ENCODE measurements at places on chromosomes 5 and 9. TPM values are rescaled to one million over a fixed set of nuclear protein-coding genes. Genes with fewer than 3 reads are reported as not detected.
A peak's percentile ranks its signal among the peaks of the same experiment; 100 is the strongest.

Gene SLC28A3
- 0.02 TPM for total RNA-seq

Gene LTC4S
- not detected for total RNA-seq

Gene C5orf34
- total RNA-seq = 23.5 TPM

Gene PAEP
- total RNA-seq = not detected

Gene CAMK2A
- total RNA-seq = 0.42 TPM

Gene CAVIN4
- 5.4 TPM for total RNA-seq

Gene BRIX1
- 145 TPM for total RNA-seq

Gene IGFBPL1
- total RNA-seq = 44.1 TPM

Gene CTXN3
- not detected for total RNA-seq

Gene RLN1
- not detected for total RNA-seq

Gene RAD17
- total RNA-seq = 49.1 TPM

Gene LHX3
- not detected for total RNA-seq

Gene SLC25A2
- not detected for total RNA-seq

Gene HSPA5
- total RNA-seq = 130 TPM

Gene ATG10
- 12.1 TPM for total RNA-seq

Gene CCDC183
- not detected for total RNA-seq

Gene STING1
- 15.0 TPM for total RNA-seq

Gene TNFSF8
- not detected for total RNA-seq

Gene GABRP
- total RNA-seq = not detected

Gene ELOVL7
- 0.77 TPM for total RNA-seq

DNA sequence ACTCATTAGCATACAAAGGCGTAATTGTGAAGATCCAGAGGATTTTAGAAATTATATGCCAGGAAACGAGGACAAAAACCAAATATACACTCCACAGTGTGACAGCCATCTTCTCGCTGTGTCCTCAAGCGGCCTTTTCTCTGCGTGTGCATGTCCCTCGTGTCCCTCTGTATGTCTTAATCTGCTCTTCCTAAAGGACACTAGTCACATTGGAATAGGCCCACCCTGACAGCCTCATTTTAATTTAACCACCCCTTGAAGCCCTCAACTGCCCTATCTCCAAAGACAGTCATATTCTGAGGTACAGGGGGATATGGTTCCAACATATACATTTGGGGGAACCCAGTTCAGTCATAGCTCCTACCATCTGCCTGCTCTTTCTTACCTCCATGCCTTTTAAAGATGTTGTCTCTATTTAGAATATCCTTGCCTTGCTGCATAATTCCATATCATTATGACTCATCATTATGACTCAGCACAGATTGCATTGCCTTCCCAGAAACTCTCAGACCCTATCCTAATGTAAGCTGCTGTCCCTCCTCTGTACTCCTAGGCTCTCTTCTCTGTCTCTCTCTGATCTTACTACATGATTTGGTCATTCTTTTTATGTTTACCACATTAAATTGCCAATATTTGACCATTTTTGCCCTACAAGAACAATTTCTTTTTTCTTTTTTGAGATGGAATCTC is 210.9 kb downstream of the AOPEP start:
- peak; percentile 60 for DNase-seq

GRCh38 chr5:65290677-65291076 is 191.0 kb downstream of the ADAMTS6 start:
- no peak for DNase-seq

GRCh38 chr9:88326936-88327335 is 61.3 kb upstream of the SPIN1 start:
- DNase-seq = no peak

DNA sequence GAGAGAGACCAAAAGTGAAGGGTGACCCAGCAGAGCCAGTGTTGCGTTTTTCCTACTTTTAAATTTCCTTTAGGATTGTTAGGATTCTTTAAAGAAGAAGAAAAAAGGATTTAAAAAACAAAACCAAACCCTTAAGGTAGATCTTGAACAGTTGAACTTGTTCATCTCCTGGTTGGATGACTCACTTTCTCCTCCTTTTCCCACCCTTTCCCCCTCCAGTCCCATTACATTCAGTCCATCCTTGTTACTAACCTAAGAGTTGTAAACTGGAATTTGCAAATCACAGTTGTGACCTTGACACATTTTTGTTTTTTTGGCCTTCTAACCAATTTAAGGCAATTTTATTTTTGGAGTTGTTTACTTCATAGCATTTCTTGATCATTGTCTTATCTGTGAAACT is 289.2 kb downstream of the ARHGAP26 start:
- no peak for DNase-seq

DNA sequence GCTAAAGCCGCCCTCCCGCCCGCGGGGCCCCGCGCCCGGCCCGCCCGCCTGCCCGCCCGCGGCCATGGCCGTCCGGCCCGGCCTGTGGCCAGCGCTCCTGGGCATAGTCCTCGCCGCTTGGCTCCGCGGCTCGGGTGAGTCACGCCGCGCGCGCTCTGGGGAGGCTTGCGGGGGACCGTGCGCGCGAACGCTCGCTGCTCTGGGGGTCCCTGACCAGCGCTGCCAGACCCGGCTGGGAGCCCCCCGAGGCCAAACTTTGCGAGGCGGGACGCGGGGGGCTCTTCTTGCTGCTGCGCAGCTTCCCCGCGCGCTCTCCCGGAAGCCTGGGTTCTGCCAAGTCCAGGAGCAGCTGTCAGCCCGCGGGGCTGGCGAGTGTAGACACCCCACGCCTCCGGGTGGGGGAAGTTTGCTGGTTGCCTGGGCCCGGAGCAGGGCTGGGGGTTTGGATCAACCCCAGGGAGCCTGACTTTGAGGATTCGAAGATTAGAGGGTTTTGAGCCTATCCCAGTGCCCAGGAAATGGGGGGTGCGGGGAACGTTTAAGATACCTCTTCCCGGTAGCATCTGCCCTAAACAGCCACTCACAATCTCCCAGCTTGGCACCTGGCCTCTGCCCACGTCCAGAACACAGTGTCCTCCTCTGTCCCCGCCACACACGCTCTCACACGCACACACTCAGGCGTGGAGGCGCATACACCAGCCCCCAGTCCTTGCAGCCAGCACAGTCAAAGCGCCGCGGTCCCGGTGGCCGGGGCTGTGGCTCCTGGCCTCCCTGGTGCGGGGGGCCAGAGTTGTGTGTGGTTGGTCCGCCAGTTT is 535 bp downstream of the UNC5A start:
- peak; percentile 39 for DNase-seq

DNA sequence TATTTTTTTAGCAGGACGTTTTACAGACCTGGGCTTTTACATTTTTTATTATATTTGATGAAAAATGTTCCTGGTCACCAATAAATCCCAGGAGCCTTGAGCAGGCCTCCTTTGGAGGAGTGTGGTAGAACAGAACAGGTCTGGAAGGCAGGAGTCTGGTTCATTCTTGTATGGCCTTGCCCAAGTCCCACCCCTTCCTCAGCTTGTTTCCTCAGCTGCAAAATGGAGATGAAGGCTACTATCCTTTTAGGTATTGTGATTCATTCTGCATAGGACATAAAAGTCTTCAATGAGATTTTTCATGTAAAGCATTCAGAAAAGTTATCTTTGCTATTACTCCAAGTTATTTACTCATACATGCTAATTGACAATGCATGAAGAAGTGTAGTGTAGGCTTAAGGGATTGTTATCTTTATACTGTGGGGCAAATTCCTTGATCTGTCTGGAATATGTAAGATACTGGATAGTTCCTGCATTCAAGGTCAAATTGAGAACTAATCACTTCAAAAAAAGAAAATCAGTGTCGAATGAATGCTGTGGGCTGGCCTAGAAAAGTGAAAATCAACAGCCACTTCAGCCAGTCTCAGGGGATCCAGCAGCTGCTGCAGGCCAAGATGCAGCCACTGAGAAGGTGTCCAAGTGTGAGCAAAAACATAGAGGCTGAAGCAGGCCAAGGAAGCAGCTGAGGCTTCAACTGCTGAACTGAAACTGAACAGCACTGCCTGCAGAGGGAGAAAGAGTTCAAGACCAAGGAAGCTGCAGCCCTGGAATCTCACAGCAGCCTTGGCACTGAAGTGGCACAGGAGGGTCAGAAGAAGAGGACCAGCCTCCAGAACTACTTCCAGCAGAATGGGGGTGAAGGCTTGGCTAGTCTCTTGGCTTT is 15.5 kb upstream of the SLC36A3 start:
- DNase-seq = peak; percentile 29

GRCh38 chr5:65866837-65867521 is 59.4 kb upstream of the ERBIN start:
- no peak for DNase-seq

GRCh38 chr9:112881331-112881730 is 9.3 kb downstream of the SLC46A2 start:
- DNase-seq = no peak

GRCh38 chr5:86918246-86918645 is 300.5 kb downstream of the COX7C start:
- DNase-seq = no peak

GRCh38 chr5:15719784-15720183 is 219.8 kb downstream of the FBXL7 start:
- DNase-seq = no peak

- DNase-seq = peak; percentile 72
These were observed 171.5 kb downstream of the SSBP2 start for GRCh38 chr5:81579262-81579924.

DNA sequence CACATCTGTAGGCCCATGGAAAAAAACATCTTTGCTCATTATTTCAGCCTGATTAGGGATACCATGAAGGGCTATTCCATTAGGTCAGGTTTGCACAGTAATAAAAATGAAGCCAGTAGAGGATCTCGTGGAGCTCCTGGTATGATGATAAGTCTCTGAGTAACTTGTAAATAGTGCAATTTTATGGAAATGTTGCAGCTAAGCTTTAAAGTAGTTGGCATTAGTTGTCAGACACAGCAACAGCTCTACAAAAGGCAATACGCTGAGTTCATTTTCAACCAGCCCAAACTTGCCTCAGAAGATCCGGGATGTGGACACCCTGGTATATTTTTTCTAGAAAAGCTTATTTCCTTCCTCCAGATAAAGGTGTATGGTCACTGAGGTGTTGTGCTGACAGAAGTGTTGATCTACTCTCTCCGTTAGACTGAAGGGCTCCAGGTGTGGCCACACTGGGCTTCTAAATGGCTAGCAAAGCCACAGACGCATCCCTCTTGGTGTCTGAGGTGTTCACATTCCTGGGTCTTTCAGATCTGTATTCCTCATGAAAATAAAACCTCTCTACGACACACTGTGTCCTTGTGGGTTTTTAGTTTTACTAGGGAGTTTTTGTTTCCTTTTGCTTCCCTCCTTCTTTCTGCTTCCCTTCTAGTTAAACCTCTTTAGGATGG is 141.6 kb downstream of the GHR start:
- DNase-seq = no peak

GRCh38 chr9:114310471-114311450 is 12.1 kb upstream of the ORM1 start:
- no peak for DNase-seq

GRCh38 chr5:169099801-169100734 is 200.9 kb downstream of the SLIT3 start:
- DNase-seq = no peak

GRCh38 chr5:108557686-108558085 is 175.8 kb upstream of the FBXL17 start:
- no peak for DNase-seq

GRCh38 chr9:136438548-136439480 is 831 bp downstream of the INPP5E start:
- DNase-seq = peak; percentile 71

DNA sequence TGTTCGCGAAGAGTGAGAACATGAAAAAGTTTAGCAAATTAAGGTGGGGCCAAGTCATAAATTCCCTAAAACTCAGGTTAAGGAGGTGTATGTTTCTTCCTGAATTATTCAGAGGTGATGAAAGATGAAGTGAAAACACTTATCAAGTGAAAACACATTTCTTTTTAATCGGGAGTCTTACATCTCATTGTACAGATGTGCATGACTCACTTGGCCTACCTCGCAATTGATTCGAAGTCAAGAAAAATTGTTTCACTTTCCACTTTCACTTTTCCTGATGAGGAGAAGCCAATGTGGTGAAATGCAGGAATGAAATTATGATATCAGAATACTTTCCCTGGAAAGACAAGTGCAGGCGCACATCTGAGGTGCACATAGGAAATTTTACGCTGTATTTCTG is 78.7 kb downstream of the SLC25A46 start:
- DNase-seq = no peak

GRCh38 chr9:134063088-134063570 is 4.7 kb downstream of the BRD3 start:
- no peak for DNase-seq

GRCh38 chr9:104740621-104741020 is 6.9 kb upstream of the NIPSNAP3A start:
- DNase-seq = no peak

GRCh38 chr5:6279607-6280006 is 98.7 kb downstream of the MED10 start:
- no peak for DNase-seq

GRCh38 chr5:22887566-22887965 is 34.4 kb upstream of the CDH12 start:
- no peak for DNase-seq

GRCh38 chr5:168359820-168360460 is 68.5 kb downstream of the WWC1 start:
- DNase-seq = no peak

GRCh38 chr9:114462791-114463190 is 42.5 kb downstream of the WHRN start:
- DNase-seq = no peak

DNA sequence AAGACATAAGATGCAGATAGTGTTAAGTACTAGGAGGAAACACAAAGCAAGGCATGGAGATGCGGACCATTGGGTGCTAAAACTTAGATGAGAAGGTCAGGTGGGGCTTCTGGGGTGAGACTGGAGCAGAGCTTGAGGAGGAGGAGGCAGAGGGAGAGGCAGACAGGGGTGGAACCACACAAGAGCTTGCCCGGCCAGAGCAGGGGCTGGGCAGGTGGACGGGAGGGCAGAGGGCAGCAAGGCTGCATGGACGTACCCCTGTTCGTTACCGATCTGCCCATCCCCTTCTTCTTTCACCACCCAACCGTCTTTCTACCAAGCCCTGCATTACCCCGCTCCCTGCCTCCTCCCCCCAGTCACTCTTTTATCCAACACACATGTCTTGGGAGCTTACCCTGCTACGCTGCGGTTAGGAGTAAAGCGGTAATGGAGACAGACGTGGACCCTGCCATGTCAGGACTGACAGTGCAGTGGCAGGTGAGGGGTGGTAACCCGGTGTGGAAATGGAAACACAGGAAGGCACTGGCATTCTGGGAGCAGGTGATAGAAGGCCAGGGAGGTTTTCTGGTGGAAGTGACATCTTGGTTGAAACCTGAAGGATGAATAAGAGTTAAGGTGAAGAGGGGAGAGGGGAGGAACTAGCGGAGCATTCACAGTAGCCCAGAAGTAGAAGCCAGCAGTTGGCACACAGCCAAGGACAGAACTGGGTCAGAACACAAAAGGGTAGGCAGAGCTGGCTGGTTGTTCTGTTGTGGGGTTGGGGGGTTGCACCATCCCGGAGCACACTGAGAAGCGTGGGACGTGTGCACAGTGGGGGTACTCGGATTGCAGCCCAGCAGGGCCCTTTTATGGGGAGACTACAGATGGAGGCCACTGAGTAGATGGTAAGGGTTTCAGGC is 167.2 kb downstream of the CACNA1B start:
- DNase-seq = no peak

DNA sequence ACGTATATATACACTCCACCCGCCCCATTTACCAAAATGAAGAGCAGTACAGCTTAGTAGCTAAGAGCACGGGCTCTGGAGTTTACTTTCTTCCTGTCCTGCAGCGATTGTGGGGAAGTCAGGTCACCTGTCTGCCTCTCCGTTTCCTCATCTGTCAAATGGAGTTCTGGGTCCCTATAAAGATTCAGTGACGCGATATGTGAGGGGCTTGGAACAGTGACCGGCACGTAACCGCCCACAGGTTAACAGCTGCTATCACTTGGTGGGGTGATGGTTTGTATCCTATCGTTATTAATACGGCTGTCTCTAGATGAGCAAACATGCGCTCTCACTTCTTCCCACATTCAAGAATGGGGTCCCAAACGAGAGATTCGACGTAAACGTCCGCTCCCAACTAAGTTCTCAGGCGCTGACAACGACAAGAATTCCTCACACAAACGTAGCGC is 426 bp downstream of the FAM114A2 start:
- peak; percentile 34 for DNase-seq

Data from SJCRH30 (cell line).